Pons (tissue), 1 donor: ENCODE measurements at places on chromosomes 13 and 19.

DNA sequence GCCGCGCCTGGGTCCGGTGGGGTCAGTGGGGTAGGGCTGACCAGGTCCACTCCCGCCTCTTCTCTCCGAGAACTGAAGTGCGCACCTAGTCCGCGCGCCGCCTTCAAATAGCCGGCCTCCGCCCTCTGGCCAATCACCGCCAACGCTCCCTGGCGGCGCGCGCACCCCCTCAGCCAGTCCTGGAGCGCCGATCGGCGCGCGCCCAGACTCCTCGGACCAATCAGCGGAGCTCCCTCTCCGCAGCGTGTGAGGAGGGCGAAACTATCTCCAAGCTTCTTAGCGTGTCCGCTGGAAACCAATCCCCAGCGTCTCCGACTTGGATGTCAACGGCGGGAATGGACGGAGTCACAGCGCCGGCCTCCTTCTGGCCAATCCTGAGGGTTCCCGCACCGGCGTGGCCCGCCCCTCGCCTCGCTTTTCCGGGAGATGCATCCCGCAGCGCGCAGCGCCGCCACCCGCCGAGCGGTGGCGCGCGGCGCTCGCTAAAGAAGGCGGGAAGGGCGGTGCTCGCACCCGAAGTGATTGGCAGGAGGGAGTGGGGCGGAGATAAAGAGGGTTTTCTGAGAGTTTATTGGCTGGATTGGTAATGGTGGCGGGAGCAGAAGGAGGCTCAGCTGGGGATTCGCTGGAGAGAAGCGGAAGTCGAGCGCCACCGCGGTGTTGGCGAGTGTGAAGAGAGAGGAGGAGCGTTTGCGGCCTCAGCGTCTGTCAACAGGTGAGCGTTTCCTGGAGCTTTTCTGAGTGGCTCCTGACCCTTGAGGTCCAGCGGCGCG, at the start of gene ASF1B:
TSS of gene ASF1B (minus strand) at position 81 of the 773 bp plus-strand sequence. CDS start 133 bp downstream, outside the sequence.
- peak; percentile 100 for DNase-seq

DNA sequence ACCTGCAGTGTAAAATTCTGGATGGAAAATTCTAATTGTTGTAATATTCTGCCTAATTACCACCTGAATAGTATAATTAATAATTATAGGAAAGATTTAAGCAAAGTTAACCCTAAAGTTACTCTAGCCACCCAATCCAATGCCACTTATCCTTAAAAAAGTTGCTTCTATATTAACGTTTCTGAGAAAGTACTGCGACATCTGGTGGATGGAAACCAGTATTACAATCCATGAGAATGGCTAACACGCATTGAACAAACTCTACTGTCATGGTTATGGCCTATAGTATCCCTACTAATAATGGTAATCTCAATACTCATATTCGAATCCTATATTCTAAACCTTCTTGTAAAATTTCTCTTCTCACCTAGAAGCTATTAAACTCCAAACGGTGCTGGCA, 1551.8 kb downstream of the SLITRK1 start:
- no peak for DNase-seq

- no peak for DNase-seq
These were observed 180.2 kb upstream of the TSC22D1 start for GRCh38 chr13:44756276-44756810.

DNA sequence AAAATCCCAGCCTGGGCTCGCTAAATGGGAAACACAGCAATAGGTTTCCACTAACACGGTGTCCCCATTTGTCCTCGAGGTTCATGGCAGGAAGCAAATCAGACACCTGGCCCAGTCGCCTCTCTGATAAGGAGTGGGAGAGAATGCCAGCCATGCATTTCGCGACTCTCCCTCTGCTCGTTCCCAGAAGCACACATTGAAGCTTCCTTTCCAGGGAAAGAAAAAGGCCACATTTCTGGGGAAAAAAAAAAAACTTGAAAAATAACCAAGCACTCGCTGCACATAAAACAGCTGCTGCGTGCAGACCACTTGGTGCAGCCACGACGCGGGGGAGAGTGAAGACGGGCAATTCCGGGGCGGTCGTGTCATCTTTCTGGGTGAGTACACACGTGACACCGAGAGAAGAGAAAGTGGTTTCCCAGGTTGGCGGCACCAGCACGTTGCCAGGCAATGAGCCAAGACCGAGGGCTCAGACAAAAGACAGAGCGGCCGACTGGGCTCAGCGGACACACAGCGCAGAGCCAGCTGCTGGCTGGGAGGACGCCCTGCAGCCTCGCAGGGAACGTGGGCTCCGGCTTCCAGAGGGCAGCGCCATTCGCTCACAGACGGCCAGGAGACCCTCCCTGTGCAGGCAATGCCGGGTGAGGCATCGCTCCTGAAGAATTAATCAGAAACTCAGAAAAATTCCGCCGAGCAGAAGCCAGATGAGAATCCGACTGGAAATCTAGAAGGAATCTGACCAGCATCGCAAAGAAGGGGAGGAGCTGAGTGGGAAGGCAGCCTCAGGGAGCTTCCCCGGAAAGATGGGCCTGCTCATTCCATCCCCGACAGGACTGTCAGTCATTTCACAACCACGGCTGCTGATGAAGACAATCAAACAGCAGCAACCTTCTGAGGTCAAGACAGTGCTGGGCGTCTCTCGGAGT, 83.2 kb upstream of the IRS2 start:
- peak; percentile 24 for DNase-seq

DNA sequence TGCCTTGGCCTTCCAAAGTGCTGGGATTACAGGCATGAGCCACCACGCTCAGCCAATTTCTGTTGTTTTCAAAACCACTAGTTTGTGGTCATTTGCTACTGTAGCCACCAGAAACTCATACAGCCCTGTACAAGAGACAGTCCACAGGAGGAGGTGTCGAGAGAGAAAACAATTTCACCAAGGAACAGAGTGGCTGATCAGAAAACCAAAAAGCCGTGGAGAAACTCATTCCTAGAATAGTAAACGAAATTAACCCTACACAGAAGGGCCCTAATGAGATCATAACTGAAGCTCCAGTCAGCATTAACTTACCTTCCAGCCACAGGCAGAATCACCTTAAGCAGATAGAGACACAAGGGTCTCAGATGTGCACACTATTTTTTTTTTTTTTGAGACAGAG, 3.8 kb upstream of the CCDC124 start:
- no peak for DNase-seq

- DNase-seq = no peak
These were observed 255.7 kb downstream of the DACH1 start for GRCh38 chr13:71611292-71611691.

DNA sequence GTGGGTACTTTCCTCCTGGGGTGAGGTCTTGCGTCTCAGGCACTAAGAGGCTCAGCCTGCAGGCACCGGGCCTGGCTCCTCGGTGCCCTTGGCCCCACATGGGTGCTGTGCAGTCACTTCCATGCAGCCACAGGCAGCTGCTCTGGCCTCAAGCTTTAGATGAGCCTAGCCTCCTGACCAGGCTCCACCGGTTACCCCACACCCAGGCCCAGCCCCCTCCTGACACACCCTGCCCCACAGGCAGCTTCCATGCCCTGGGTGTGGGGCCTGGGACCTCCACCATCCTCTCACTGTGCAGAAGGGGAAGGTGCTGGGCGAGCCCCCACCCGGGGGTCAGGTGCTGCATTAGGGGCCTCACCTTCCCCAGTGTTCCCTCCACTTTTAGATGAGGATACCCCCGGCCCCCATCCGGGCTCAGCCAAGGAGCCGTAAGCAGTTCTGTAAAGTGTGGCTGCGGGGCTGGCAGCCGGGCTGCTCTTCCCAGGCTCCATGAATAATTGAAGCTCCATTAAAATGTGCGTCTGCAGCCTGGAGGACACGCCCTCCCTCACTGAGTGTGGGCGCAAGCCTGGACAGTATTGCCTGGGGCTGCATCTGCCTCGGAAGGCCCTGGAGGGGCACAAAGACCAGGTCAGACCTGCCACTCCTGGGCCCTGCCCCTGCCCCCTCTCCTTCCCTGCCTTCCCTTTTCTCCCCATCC, 72.5 kb upstream of the KCTD15 start:
- no peak for DNase-seq
